ENCODE measurements at places on chromosomes 1 and 21. TPM values are rescaled to one million over a fixed set of nuclear protein-coding genes. Genes with fewer than 3 reads are reported as not detected.

DNA sequence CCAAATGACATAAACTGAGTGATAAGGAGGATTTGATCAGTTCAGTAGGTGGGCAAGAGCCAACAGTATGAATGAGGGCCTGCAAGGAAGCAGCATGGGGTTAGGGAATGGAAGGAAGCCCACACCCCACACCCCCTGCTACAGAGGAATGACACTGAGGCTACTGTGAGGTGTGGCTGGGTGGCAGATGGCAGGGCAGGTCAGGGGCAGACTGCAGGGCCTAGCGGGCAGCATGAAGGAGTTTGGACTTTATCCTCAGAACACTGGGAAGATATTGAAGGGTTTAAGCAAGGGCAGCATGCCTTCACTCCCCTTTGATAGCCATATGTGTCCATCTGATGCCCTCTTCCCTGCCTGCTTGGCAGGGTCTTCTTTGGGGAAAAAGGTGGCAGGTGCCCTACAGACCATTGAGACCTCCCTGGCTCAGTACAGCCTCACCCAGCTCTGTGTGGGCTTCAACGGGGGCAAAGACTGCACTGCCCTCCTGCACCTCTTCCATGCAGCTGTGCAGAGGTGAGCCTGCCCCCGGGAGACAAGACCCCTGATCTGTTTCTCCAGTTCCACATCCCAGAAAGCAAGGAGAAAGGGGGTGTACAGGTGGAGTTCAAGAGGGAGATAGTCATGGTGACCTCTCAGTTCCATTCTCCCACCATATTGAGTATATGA lies 4.1 kb upstream of the LENEP start:
- peak; percentile 51 for DNase-seq
- no peak overlapping the region for H3K27ac ChIP-seq
- H3K36me3 ChIP-seq: peaks cover 7% of the 10 kb centered on the region
- H3K4me3 ChIP-seq: no peak overlapping the region

- H3K36me3 ChIP-seq: peaks cover 20% of the 10 kb centered on the region
- H3K27me3 ChIP-seq: no peaks in the 10 kb centered on the region
- DNase-seq: no peak
- peak overlapping the region; percentile 94 for H3K4me3 ChIP-seq
- peaks cover 18% of the 10 kb centered on the region for H3K4me1 ChIP-seq
- peak overlapping the region; percentile 89 for H3K27ac ChIP-seq
Observed at GRCh38 chr21:36059823-36060158, 535 bp downstream of the SETD4 start.

OR2L5 gene
- not detected for total RNA-seq

GRCh38 chr1:248009681-248010080 lies 3.8 kb upstream of the OR2L5 start:
- no peak for DNase-seq
- H3K27me3 ChIP-seq: no peaks in the 10 kb centered on the region
- no peak overlapping the region for H3K4me3 ChIP-seq
- H3K36me3 ChIP-seq: peaks cover 5% of the 10 kb centered on the region
- no peaks in the 10 kb centered on the region for H3K4me1 ChIP-seq

SYT6 gene
- not detected for total RNA-seq

DNA sequence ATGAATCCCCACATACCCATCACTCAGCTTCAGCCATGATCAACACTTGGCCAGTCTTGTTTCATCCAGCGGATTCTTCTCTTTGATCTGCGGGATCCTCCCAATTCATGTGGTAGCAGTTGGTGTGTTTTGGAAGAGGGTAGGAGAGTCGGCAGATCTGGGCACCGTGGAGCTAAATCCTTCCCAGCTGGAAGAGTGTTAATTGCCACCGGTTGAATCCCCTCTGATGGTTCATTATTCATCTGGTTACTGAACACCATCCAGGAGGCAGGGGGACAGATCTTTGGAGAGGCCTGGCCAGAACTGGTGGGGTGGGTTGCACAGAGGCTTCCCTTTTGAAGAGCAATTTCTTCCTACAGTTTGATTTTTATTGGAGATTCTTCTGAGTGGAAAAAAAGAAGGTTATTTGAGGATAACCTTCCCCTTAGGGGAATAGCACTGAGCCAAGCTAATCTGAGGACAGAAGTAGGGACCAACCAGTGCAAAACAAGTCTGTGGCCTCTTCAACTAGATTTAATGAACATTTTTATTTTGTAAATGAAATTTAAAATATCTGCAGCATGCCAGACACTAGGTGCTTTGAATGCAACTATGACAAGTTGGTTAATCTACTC lies 8.1 kb downstream of the NFASC start:
- H3K36me3 ChIP-seq: no peaks in the 10 kb centered on the region
- no peak overlapping the region for H3K4me3 ChIP-seq
- H3K27me3 ChIP-seq: peaks cover 30% of the 10 kb centered on the region

- H3K4me1 ChIP-seq: peaks cover 7% of the 10 kb centered on the region
- no peak overlapping the region for H3K27ac ChIP-seq
- no peaks in the 10 kb centered on the region for H3K36me3 ChIP-seq
- H3K4me3 ChIP-seq: no peak overlapping the region
- H3K27me3 ChIP-seq: no peaks in the 10 kb centered on the region
- DNase-seq: no peak
Observed at GRCh38 chr1:186476264-186477040, 15.5 kb upstream of the PDC start.

- no peak overlapping the region for H3K27ac ChIP-seq
- peaks cover 15% of the 10 kb centered on the region for H3K4me1 ChIP-seq
- peaks cover 1% of the 10 kb centered on the region for H3K27me3 ChIP-seq
Observed at GRCh38 chr1:160400646-160401486, 502 bp downstream of the VANGL2 start.

C1orf185 gene
- not detected for total RNA-seq

- no peaks in the 10 kb centered on the region for H3K27me3 ChIP-seq
- no peak overlapping the region for H3K27ac ChIP-seq
- H3K4me1 ChIP-seq: no peaks in the 10 kb centered on the region
- DNase-seq: no peak
- no peak overlapping the region for H3K4me3 ChIP-seq
Observed at GRCh38 chr1:191460234-191460633, 698.0 kb upstream of the RGS18 start.

GRCh38 chr1:200896531-200897196 lies 2.0 kb downstream of the INAVA start:
- H3K27ac ChIP-seq: peak overlapping the region; percentile 82
- peaks cover 6% of the 10 kb centered on the region for H3K36me3 ChIP-seq
- peak; percentile 57 for DNase-seq
- peak overlapping the region; percentile 49 for H3K4me3 ChIP-seq
- no peaks in the 10 kb centered on the region for H3K27me3 ChIP-seq
- H3K4me1 ChIP-seq: peaks cover 69% of the 10 kb centered on the region

DDI2 gene
- total RNA-seq: 17.5 TPM

All from chondrocyte (in vitro differentiated cells).